NCI-H510A (cell line): ENCODE measurements at places on chromosomes 4 and X.

DNA sequence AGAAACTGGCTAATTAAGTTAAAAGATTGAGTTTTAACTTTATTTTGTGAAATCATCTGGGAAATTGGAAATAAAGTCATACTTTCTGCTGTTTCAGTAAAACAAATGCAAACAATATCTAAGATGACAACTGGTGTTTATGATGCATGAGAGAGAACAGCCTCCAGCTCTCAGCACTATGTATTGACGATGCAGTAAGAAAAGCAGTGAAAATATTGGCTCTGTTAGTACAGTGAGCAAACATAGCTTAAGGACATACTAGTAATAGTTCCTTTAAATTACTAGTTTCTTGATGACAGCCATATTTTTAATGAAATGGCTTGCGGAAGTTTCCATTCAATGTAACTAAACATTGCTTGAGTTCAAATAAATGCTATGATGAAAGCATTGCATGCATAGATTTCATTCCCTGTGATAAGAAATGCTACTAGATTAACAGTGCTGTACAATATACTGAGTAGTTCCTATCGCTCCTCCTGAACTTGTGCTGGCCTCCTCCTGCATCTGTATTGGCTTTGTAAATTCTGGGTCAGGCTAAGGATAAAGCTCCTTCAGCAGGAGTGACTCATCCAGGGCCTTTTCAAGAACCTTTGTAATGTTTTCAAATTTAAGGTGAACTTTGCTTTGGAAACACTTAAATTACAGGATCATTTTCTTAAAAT is 11.6 kb downstream of the ARHGAP24 start:
- no peak for DNase-seq

DNA sequence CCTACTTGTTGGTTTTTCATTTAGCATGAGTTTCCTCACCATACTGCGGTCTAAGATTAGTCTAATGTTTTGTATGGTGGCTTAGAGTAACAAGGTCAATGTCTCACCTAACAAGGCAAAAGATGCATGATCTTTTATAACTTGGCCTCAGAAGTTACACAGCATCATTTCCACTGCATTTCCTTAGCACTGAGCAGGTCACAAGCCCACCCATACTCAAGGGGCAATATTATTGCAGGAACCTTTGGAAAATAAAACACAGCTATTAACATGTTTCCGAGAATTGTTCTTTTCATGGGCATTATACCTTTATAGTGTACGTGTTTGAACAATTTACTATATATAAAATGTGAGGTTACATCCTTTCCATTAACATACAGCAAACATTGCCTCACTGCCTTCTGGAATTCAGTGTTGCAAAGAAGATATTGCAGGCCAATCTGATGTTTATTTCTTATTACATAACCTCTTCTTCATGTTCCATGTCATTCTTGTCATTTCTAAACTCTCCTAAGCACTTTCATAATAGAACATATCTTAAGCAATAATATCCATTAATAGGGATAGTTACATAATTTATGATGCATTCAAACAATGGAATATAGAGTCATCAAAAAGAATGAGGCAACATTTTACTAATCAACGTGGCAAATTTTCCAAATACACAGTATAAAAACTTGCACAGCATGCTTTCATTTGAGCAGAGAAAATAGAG is 153.8 kb downstream of the AREG start:
- DNase-seq = no peak

- no peak for DNase-seq
Observed at GRCh38 chr4:185693548-185694215, 118.3 kb downstream of the SORBS2 start.

GRCh38 chr4:171651071-171651470 is 162.1 kb upstream of the GALNTL6 start:
- DNase-seq = no peak

DNA sequence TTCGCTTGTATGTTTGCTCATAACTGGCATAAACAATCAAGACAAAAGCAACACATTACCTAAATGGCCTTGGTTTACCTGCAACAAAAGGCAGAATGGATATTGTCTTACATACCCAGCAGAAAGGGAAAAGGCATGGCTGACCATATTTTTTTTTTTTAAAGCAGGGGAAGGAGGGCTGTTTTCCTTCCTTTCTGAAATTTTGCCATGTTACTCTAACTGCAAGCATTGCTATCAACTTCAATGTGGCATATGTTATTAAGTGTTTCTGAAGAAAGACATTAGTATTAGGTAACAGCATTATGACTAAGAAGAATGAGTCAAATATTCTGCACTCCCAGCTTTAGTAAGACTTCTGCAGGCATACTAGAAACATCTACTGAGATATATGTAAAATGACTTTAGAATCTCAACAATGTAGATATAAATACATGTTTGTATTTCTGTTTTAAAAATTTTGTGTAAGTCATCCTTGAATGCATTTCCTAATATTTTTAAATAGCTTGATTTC is 512.6 kb upstream of the FAM241A start:
- DNase-seq = no peak

DNA sequence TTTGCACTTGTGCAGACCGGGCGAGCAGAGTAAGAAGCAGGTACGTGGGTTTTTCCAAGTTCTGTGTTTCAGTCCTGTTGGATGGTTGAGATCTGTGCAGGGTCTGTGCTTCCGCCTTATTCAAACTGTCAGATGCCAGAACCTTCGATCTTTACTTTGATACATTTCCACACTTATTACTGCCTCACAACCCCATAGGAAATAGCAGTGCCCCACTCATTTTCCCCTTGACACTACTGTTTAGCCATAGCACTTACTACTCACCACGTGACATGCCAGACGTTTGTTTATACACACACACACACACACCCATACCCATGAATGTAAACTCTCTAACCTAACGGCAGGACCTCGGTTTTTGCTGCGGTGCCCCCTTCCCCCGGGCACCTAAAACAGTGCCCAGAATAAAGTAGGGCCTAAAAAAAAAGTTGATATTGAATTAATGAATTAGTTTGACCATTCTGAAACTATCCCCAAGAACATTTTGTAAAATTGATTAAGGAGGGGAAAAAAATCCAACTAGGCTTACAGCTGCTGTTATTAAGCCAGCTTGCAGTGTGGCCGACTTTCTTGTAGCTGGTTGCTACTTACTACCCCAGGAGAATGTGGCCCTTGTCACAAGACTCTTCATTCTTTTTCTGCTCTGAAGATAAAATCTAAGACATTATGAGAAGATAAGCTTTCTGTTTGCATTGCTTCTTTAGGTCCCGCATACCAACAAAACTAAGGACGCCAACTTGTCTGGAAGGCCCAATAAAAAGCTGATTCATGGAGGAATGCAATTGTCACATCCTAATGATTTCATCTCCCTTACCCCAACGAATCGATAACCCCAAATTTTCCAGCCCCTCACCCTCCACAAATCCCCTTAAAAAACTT is 704 bp upstream of the SEPSECS start:
- DNase-seq = no peak

DNA sequence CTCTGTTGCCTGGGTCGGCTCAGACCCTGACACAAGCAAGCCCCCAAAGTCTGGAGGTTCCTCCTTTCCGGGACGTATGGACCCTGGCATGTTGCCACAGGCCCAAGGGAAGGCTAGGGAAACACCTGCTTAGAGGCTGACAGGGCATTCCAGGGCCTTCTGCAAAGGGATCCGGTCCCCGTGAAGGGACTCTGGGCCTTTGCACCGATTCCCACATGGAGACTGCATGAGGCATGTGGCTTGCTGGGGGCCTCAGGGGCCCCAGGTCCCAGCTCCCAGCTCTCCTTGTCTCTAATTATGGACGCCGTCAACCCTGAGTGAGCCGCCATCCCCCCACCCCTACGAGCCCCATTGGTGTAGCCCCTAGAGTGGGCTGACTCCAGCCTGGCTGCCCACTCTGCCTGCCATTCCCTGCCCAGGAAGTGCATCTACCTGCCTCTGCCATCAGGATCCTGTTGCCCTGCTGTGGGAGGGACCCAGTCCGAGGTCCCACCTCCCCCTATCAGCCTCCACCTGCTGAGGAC is 4.2 kb upstream of the RGS12 start:
- no peak for DNase-seq

DNA sequence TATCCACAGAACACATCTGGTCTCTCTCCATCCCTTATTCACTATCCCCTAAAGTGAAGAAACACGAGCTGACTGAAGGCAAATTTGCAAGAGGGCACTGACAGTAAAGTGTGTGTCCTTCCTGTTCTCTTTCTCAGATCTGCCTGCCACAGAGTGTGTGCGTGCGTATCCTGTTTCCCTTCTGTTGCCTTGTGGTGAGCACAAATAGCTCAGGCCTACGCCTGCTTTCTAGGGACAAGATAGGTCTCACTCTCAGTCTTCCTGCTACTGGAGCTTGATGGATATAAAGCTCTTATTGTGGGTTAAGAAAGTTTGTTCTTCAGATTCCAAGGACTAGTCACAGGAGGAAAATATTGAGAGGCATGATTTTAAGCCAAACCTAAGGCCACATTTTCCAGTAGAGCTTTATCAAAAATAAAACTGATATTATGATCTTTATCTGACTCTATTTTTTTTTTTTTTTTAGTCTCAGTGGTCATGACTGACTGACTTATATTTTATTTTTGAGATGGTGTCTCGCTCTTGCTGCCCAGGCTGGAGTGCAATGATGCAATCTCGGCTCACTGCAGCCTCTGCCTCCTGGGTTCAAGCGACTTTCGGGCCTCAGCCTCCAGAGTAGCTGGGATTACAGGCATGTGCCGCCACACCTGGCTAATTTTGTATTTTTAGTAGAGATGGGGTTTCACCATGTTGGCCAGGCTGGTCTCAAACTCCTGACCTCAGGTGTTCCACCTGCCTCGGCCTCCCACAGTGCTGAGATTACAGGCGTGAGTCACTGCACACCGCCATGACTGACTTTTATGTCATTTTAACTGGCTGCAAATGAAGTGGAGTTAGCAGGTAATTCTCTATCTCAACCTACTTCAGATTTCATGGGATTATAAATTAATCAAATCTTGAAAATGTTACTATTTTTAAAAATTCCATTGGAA is 140.3 kb upstream of the SH3RF1 start:
- peak; percentile 21 for DNase-seq

DNA sequence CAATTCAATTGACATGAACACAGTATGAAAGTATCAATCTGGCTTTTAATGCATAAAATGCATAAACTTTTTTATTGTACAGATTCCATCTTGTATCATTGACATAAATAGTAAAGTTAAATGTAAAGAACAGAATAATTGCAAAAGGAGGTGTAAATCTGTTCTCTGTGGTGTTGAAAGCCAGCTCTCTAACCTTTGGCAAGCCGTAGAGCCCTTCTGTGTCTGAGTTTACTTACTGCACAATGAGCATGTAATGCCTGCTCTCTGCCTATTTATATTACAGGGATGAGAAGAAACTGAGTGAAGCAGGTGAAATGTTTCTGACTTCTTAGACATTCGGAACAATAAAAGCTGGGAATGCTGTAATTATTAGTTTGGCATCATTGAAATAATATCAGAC is 389.3 kb upstream of the EPHA5 start:
- DNase-seq = no peak

DNA sequence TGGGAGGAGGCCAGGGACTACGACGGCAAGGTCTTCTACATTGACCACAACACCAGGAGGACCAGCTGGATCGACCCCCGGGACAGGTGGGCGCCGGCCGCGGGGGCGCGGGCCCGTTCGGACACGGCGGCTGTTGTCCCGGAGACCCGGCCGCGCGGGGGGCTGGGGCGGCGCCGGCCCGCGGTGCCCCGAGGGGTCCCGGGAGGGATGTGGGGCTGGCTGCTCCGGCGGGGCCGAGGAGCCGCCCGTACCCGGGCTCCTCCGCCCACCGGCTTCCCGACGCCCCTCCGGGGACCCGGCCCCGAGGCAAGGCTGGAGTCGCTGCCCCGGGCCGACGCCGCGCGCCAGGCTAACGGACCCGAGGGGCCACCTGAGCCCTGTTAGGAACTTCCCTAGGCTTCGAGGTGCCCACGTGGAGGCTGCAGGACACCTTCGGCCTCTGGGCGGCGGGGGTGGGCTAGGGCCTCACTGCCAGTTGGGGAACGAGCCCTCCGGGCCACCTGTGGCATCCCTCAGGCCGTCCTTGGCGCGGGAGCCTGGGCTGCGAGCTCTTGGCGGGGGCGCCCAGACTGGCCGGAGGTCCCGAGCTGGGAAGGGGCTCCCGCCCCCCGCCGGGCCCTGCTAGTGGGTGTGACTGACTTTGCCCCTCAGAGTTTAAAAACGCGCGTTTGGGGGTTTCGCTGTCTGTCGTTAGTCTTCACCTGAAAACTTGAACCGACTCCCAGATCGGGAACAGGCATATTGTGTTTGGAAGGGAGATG is 660 bp downstream of the WWC2 start:
- peak; percentile 20 for DNase-seq

DNA sequence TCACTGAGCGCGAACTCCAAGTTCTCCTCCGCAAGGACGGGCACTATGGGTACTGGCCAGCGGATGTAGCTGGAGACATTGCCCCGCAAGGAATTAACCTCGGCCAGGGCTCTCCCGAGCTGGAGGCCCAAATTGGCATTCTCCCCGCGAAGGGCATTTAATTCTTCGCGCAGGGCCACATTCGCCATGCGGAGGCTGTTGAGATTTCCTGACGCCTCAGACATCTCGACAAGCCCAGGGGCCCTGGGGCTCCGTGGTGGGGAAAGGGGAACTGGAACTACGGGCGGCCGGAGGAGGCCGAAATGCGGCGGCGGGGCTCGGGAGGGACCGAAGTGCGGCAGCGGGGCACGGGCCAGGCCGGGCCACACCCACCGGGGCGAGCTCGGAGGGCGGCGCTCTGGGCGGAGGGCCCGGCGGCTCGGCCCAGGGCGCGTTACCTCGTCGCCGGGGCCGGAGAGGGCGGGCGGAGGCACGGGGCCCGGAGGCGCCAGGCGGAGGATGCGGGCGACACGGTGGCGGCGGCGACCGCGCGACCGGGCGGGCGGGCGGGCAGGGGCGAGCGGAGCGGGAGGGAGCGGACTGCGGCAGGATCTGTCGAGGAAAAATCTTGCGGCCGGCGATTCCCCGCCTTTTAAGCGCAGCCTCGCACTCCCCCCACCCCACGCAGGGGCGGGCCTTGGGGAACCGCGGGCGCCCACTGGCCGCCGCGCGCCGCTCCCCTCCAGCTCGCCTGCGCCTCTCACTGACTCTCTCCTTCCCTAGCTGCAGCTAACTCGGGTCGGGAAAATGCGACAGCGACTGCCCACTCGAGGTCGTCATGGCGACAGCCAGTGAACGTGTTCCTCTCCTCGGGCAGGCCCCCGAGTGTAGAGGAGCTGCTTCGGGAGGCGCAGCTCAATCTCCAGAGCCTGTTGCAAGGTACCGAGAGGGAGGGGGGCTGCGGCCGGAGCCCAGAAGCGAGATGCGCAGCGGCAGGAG is at the start of gene RTL5:
Gene RTL5, minus strand, starts transcription at position 599 of the 978 bp plus-strand sequence.
- peak; percentile 86 for DNase-seq

DNA sequence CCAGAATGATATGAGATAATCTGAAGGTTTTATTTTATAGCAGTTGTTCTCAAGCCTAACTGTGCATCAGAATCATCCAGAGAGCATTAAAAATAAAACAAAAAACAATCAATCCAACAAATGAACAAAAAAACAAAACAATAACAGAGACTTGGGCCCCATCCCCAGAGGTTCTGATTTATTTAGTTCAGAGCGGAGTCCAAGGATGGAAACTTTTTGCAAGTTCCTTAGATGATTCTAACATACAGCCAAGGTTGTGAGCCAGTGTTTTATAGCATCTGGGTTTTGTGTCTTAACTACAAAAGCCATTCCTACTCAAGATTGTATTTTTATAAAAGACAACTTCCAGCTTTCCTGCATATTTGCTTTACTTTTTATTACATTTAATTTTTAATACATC is 59.4 kb upstream of the GRPR start:
- DNase-seq = no peak

GRCh38 chr4:151099976-151100417 is 569 bp downstream of the RPS3A start:
- no peak for DNase-seq

- no peak for DNase-seq
Observed at GRCh38 chr4:183618681-183619080, 40.3 kb downstream of the RWDD4 start.

- DNase-seq = no peak
Observed at GRCh38 chr4:73139245-73139644, 69.7 kb upstream of the COX18 start.
